Astrocyte (in vitro differentiated cells and primary cell): ENCODE measurements at places on chromosomes 4 and X.

DNA sequence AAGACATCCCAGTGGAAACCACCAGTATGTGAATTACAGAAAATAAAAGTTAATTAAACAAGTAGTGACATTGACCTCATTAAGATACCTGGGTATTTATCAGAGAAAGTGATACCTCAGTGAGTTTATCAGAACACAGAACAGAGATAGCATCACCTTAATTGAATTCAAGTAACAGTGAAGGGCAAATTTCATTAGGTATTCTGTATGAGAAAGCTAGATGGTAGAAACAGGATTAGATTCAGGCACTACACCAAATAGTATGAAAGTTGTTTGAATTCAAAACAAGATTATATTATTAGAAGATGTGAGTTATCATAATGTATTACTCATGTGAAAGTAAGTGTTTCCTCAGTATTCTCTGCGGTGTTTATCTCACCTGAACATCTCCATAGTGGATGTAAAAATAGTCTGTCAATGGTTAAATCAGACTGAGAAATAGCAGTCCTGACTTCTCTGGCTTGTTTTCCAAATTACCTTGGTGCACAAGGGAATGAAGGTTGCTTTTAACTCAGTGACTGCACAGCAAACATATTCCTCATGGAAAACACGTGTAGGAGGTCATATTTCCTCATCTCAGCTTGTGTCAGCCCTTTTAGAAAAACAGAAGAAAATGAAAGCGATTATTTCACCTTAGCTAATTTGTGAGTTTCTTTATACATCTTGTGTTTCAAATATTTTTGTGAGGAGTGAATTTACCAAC, 79.9 kb upstream of the PCDH18 start:
- no peak for DNase-seq

DNA sequence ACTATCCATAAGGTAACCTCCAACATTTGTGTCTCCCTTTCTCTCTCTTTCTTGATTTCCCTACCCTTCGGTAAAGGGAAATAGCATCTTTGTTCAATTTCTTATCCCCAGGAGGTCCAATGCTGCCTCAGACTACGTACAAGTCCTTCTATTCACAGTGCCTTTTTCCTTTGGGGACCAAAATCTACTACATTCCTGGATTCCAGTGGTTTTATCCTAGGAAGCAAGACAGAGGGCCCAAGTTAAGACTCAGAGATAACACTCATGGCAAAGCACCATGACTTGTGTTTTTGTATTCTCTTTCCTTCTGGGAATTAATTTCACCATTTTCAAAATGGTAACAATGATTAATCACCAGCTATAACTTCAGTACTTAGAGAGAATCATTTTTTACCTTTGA, 10.6 kb downstream of the G3BP2 start:
- peak; percentile 48 for DNase-seq

DNA sequence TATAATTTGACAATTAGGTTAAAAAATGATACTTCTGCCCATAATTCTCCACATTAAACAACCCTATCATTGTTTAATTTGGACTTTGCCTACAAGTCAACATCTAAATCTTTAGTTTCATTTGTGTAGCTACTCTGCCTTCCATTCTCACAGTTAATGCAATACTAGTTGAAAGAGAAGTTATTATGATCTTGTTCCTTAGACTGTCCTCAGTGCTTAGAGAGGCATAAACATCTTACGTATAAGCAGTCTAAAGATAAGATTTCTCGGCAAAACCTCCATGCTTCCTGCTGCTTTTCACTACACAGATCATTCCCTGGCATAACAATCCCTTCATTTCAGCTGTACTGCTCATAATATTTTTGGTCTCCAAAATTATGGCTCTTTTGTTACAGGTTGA, 105.1 kb upstream of the CAMK2D start:
- DNase-seq = no peak

- DNase-seq = no peak
Observed at GRCh38 chrX:124860736-124861135, 458.9 kb upstream of the TEX13C start.

DNA sequence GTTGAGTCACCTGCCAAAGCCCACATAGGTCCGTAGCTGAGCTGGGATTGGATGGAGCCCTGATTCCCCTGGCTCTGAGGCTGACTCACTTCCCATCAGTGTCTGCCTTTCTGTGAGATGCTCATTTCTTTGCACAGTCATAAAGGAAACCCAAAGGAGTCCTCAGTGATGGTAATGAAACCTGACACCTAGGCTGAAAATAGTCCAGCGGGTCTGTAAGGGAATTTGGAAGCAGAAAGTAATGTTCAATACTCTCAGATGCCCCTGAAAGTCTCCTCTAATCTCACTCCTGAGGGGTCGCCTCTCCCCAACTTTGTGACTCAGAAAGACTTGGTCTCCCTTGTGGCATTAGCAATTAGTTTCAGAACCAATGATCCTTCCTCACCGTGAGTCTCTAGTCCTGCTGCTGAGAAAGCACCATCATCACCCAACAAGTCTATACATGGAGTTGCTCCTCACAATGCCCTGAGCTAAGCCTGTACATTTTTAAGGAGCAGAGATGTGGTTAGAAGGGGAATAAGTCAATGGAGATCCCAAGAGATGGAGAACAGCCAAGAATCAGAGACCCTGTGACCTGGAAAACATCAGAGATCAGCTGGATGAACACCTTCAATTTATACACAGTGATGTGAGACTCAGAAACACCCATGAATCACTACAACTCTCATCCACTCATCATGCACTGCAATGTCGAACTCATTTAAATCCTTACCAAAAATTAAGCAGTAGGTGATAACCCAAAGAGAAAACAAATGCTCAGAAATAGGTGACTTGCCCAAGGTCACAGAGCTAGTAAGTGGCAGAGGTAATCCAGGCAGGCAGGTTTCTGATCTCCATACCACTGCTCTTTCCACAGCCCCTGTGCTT, 219.0 kb upstream of the CPEB2 start:
- DNase-seq = peak; percentile 56
